ENCODE measurements at places on chromosomes 3 and 15.

- no peak for DNase-seq
Measured at GRCh38 chr15:91412138-91412928, 312.3 kb downstream of the SV2B start.

DNA sequence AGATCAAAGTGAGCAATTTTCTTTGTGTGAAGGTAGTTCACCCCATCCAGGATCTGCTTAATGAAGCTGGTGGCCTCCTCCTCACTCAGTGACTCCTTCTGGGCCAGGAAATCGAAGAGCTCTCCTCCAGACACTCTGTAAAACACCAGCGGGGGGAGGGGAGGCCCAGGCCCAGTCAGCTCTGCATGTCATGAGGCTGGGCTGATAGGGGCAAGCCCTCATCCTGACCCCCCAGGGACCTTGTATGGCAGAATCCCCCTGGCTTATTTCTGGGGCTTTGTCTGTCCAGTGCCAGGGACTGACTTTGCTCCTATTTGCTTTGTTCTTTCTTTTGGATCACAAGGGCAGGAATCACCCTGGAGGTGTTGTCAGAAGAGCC is 74.9 kb downstream of the DAPK2 start:
- no peak for DNase-seq

DNA sequence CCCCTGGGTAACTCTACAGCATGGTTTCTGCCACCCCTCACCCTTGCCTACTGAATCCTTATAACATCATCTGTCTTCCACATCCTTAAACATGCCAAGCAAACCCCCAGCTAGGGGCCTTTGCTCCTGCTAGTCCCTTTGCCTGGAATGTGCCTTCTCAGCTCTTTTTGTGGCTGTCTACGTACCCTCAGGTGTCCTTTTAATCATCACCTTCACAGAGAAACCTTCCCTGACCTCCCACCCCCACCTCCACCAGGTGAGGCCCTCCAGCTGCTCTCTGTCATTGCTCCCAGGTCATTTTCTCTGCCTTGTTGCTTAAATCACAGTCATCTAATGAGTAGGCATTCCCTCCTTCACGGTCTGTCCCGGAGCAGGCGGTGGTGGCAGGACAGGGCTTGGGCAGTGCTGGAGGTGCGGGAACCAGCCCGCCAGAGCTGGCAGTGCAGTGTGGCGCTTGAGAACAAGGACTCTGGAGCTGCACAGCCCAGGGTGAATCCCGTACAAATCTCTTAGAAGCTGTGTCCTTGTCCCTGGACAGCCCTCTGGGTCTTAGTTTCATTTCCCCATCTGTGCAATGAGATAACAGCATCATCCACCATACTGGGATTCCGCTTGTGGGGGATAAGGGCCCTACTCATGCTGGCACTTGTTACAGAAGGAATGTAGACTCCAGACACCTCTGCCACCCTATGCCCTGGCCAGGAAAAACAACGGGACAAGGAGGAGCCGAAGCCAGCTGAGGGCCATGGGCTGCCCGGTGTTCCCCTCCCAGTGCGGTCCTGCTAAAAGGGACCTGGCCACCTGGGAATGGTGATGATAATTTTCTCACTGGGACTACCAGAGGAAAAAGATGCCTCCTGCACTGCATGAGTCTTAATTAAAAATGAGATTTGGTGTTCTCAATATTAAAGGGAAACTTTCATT is 52.1 kb upstream of the IQSEC1 start:
- DNase-seq = no peak

- no peak for DNase-seq
Measured at GRCh38 chr15:94653071-94653470, 421.7 kb downstream of the MCTP2 start.

DNA sequence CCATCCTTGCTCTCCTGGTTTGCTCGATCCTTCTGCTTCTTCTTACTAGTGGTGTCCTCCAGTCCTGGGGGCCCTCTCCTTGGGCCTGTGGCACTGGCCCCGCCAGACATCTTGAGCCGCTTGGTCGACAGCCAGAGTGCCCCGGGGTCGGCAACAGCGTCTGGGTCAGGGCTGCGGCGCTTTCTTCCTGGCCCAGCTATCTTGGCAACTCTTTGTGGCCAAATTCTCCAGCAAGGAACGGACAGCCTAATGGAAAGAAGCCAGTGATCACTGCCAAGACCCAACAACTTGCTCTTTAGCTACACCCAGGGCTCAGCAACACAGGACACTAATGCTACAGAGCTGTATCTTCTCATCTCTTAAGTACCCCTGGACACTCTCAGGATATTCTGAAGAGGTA is 1.6 kb downstream of the USP19 start:
- no peak for DNase-seq

- DNase-seq = no peak
Measured at GRCh38 chr15:101506491-101506890, 17.0 kb upstream of the PCSK6 start.

DNA sequence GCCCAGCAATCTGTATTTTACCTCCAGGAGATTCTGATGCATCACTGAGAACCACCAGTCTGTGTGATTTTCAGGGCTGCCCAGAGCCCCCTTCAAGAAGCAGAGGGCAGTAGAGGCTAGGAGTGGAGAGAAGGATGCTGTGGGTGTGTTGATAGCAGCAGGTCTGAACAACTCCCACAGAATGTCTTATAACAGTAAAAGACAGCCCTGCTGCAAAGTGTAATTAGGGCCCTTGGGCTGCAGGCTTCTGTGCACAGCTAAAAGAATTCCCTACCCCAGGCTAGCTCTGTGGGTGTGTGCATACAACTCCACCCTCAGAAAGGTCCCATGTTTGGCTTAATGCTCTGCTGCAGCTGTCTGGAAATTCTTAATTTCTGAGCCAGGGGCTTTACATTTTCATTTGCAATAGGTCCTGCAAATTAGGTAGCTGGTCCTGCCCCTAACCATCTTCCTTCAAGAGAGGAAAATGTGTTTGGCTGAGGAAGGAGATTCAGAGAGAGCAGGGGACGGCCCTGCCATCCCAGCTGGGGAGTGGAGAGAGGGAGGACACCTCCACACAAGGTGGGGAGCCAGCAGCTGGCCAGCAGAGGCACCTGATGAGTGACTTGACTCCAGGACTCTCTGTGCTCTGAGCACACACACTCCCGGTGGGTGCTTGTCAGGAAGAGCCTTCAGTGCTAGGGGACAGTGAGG is 43.2 kb upstream of the RAB6B start:
- DNase-seq = no peak

DNA sequence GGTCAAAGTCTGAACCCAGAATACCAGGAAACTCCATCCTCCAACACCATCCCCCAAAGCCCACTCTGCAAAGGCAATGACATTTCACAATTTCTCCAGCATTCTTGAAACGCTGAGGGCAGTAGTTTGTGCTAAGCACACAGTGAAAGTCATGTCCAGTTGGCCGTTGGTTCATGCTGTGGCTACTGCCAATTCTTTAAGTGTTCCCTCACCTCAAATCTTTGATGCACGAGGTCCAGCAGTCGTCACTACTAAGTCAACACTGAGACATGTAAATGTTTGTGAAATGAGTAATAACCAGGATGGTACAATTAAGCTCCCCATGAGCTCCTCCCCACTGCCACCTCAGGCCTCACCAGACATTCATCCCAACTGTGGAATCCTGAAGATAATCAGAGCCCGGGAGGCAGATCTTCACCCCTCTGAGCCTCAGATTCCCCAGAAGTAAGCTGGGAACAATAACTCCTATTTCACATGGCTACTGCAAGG is 7.0 kb downstream of the SUCLG2 start:
- DNase-seq = no peak

GRCh38 chr3:145188079-145188770 is 972.8 kb downstream of the PLOD2 start:
- no peak for DNase-seq

- DNase-seq = no peak
Measured at GRCh38 chr15:60154764-60155325, 150.7 kb downstream of the FOXB1 start.

- no peak for DNase-seq
Measured at GRCh38 chr3:152477422-152477821, 208.7 kb downstream of the MBNL1 start.

- no peak for DNase-seq
Measured at GRCh38 chr15:68126396-68126795, 72.3 kb downstream of the PIAS1 start.

DNA sequence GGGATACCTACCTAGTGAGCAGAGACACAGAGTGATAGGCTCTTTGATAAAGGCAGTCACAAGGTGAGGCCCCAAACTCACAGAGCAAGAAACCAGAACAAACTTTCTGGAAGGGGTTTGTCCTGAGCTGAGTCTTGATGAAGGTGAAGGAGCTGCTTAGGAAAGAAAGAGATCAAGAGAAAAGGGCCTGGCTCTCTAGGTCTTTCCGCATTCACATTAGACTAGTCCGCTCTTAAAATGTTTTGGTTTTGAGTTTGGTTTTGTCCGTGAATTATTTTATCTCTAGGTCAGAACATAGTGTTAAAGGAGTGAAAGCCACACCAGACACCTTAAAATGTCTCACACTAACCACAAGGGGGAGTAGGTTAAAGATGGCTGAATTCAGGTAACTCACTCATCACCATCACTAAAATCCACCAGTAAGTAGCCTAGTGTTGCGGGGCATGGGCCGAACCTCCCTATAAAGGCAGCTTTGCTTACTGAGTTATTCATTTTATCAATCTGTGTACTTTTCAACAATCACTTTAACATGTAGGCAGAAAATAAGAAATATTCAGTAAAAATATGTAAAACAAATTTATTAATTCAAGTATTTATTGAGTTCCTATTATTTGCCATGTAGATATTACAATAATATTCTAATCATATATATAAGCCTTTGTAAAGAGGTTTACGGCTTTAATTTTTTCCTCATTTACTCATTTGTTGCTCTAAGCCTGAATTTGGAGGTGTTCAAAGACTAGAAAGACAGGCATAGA is 121.5 kb upstream of the TSC22D2 start:
- peak; percentile 65 for DNase-seq

DNA sequence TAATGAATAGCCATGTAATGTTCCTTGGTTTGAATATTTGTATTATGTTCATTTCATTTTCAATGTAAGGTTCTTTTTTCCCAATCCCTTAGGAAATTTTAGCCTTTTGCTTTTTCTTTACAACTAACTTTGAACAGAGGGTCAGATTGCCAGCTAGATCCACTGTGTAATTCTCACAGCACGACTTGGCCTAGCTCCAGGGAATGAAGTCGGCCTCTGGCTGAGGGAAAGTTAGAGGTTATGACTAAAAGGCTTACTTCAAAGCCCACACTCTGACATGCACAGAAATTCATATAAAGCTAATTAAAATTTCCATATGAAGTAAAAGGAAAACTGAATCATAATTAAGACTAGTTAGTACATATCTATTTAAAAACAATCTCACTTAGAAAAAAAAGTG is 38.7 kb downstream of the ROBO1 start:
- DNase-seq = no peak

DNA sequence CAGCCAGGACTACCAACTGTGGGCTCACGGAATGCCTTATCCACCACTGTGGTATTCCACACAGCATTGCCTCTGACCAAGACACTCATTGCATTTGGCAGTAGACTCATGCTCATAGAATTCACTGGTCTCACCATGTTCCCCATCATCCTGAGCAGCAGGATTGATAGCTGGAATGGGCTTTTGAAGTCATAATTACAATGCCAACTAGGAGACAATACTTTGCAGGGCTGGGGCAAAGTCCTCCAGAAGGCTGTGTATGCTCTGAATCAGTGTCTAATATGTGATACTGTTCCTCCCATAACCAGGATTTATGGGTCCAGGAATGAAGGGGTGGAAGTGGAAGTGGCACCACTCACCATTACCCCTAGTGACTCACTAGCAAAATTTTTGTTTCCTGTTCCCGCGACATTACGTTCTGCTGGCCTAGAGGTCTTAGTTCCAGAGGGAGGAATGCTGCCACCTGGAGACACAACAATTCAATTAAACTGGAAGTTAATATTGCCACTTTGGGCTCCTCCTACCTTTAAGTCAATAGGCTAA is 58.6 kb upstream of the CCDC80 start:
- DNase-seq = peak; percentile 11

GRCh38 chr3:43185274-43185982 is 79.5 kb upstream of the POMGNT2 start:
- no peak for DNase-seq

DNA sequence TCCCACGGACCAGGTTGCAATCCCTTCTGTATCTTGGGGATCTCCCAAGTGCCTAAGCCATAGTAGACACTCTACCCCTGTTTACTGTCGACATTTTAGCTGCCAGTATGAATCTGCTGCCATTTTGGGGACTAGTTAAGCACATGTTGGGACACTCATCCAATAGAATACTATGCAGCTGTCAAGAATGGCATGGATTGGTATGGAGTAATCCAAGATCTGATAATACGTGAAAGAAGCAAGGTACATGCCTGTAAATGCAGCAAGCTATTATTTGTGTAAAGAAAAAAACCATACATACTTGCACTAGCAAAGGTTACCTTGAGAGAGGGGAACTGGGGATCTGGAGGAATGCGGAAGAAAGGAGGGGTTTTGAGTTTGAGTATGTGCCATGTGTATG is 129.3 kb downstream of the SMAD6 start:
- no peak for DNase-seq

DNA sequence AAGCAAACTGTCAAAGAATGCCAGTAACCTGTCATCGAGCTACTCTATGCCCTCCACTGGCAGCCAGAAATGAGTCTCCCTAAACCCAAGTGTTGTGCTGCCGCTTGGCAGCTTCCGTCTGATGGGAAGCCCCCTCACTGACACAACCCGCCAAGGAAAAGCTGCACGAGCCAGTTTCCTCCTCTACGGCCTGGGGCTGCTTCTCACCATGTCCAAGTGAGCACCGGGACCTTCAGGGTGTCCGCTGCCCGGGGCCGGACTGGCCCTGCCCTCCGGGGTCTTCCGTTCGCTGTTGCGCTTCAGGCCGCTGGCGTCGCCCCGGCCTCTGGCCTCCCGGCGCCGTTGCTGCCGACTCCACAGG is 490 bp downstream of the TOMM70 start:
- peak; percentile 54 for DNase-seq

DNA sequence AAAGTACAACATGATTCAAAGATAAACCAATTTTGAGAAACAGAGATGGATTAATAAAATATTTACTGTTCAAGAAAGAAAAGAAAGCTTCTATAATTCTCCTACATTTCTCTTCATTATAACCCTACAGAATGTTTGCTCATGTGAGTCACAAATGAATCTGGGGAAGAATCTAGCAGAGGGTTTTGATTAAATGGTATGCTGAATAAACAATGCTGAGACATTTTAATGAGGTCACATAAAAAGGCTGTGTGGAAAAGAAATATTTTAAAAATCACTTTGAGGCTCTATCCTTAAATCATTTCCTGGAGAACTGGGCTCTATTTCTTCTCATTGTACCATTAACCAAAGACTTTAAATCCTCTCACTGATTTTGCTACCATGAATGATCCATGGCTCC is 727.7 kb downstream of the NTRK3 start:
- no peak for DNase-seq
